Adipose tissue (tissue), 3 donors: ENCODE measurements at places on chromosomes 11 and 22. TPM values are rescaled to one million over a fixed set of nuclear protein-coding genes. Genes with fewer than 3 reads are reported as not detected.

Gene FREY1
- 0.10 TPM for polyA plus RNA-seq

Gene NLRP10
- polyA plus RNA-seq = not detected

Gene PELI3
- polyA plus RNA-seq = 3.9 TPM

Gene GSC2
- not detected for polyA plus RNA-seq

Gene ANO1
- polyA plus RNA-seq = 3.9 TPM

Gene DDIAS
- polyA plus RNA-seq = 0.37 TPM

Gene TSSC4
- polyA plus RNA-seq = 21.0 TPM

Gene C22orf31
- not detected for polyA plus RNA-seq

Gene PNPLA3
- 6.6 TPM for polyA plus RNA-seq

Gene HBG2
- polyA plus RNA-seq = not detected

Gene ELFN2
- polyA plus RNA-seq = 0.11 TPM

Gene SMC1B
- polyA plus RNA-seq = 0.02 TPM

Gene FBLN1
- polyA plus RNA-seq = 280 TPM
